Osteocyte (in vitro differentiated cells): ENCODE measurements at places on chromosomes 4 and X.

DNA sequence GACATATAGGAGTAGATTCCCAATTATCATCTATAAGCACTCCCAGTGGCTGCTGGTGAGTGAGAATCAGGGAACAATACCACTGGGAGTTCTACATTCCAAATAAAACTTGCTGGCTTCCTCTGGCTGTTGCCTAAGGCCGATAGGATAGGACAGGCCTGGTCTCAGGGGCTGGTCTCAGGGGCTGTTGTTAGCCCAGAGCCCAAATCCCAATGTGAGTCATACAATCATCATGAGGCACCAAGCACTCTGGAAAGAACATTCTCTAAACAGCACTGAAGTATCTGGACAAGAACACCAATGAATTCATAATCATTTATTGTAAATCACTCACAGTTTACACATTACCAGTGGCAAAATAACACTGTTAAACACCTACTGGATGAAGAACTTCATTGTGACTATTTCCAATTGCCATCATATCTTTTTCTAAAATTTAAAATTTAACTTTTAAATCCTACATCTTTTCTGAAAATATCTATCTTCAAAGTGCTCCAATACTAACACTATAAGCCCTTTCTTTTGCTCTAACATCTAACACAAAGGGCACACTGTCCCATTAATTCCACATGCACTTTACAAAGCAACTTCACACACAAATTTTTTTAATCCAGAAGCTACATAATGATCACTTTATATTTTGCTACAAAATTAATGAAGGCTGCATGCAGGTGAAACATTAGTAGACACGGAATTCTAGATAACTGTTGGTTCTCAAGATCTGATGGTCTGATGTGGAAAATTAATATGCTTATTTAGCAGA lies 67.6 kb upstream of the TMEM150C start:
- no peak for DNase-seq

DNA sequence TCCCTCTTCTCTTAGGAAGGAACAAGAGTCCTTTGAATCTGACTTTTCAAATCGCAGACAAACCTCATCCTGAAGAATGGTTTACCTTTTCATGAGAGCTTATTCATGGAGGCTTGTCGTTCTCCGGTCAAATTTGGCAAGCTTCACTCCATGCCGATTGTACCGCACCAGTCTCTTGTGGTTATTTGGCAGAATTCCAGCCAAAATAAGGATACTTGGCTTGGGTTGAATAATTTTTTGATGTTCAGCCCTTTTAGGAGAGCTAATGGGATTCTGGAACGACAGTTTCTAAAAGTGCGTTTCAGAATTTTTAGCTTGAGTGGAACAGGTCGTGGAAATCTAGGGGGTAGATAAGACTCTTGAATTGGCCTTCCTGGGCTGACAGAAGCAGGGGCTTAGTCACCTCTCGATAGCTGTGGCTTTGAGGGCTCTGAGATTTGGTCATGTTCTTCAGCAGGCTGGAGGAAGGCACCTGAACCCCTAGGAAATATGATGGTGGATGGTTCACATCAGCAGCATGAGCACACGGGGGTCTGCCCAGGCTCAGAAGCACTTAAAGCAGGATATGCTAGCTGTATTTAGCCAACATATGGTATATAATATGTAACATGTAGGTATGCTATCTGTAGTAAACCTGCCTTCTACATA lies 1.5 kb downstream of the KLHL2 start:
- DNase-seq, result no peak

DNA sequence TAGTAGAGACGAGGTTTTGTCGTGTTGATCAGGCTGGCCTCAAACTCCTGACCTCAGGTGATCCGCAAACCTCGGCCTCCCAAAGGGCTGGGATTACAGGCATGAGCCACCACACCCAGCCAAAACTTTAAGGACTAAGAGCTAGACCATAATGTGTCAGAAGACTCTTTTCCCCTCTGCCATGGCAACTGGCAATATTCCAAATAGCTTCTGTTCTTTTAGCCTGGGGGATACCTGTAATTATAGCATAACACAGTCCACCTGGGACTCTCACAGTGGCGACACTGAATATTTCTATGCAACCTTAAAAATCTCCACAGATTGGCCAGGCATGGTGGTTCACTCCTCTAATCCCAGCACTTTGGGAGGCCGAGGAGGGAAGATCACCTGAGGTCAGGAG lies 45.5 kb upstream of the RBM47 start:
- DNase-seq, result no peak

GRCh38 chrX:27740933-27741332 lies 66.9 kb upstream of the MAGEB10 start:
- DNase-seq, result no peak

DNA sequence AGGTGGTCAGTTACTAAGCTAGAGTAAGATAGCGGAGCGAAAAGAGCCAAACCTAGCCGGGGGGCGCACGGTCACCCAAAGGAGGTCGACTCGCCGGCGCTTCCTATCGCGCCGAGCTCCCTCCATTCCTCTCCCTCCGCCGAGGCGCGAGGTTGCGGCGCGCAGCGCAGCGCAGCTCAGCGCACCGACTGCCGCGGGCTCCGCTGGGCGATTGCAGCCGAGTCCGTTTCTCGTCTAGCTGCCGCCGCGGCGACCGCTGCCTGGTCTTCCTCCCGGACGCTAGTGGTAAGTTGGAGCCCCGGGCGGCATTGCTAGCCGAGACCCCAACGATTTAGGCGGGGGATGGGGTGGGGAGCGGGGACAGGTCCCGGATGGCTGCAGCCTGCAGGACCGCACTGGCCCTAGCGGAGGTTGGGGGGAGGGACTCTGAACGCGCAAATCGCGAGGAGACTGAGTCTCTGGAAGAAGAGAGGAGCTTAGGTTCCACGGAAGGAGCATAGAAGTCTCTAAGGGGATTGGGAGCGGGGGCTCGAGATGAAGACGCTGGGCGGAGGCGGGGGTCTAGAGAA lies 573 bp downstream of the HTR2C start:
- DNase-seq, result no peak

GRCh38 chr4:101418055-101418454 lies 70.7 kb upstream of the PPP3CA start:
- no peak for DNase-seq

- no peak for DNase-seq
These were observed 5.1 kb downstream of the BGN start for GRCh38 chrX:153499876-153500275.

DNA sequence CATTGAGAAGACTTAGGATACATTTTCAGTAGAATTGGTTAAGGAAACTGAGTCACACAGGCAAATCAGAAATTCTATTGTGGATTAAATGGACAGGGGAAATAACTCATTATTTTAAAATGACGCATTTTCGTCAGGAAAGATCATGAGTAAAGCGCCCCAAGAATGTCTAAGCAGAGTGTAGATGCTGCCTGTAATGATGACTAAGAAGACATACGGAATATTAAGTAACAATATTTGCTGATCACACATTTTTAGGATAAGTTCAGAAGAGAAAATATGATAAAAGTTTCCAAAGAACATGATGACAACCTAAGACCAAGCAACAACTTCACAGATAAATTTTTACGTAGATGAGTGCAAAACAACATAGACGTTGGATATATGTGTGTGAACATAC lies 596.3 kb upstream of the TENM3 start:
- no peak for DNase-seq

GRCh38 chr4:134490863-134491262 lies 289.3 kb upstream of the PABPC4L start:
- DNase-seq, result no peak

DNA sequence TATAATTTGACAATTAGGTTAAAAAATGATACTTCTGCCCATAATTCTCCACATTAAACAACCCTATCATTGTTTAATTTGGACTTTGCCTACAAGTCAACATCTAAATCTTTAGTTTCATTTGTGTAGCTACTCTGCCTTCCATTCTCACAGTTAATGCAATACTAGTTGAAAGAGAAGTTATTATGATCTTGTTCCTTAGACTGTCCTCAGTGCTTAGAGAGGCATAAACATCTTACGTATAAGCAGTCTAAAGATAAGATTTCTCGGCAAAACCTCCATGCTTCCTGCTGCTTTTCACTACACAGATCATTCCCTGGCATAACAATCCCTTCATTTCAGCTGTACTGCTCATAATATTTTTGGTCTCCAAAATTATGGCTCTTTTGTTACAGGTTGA lies 105.1 kb upstream of the CAMK2D start:
- no peak for DNase-seq

- no peak for DNase-seq
These were observed 7.6 kb upstream of the KLHL2 start for GRCh38 chr4:165199722-165200121.

DNA sequence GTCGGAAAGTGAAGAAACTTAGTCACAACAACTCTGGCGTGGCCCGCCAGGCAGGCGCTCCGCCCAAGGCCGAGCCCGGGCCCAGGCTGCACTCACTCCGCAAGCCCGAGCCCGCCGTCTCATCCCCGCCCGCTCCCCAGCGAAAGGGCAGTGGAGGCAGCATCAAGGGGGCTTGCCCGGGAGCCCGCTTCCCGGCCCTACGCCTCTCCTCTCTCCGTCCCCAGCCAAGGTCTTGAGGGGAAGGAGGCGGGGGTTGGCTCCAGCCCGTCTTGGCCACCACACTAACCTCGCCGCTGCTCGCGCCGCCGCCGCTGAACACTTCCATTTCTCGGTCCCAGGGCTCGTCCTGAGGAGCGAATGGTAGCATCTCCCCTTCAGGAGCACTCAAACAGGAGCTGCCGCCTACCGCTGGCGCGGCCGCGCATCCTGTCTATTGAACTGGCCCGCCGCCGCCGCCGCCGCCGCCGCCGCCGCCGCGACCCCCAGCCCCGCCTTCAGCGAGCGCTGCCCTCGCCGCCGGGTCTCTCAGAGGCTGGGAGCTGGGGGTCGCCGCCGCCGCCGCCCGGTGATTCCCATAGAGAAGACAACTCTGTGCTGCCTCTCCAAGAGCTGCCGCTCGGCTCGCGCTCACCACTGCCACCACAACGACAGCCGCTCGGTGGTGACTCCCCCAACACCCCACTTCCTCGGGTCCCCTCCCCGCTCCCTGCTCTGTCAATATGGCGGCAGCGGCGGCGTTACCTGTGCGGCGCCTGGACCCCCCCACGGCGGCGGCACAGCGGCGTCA lies at the start of gene RPS6KA6:
RPS6KA6 (minus strand) TSS at position 667 of the 787 bp plus-strand sequence; CDS start at position 367, 300 bp downstream.
- DNase-seq, result peak; percentile 84

DNA sequence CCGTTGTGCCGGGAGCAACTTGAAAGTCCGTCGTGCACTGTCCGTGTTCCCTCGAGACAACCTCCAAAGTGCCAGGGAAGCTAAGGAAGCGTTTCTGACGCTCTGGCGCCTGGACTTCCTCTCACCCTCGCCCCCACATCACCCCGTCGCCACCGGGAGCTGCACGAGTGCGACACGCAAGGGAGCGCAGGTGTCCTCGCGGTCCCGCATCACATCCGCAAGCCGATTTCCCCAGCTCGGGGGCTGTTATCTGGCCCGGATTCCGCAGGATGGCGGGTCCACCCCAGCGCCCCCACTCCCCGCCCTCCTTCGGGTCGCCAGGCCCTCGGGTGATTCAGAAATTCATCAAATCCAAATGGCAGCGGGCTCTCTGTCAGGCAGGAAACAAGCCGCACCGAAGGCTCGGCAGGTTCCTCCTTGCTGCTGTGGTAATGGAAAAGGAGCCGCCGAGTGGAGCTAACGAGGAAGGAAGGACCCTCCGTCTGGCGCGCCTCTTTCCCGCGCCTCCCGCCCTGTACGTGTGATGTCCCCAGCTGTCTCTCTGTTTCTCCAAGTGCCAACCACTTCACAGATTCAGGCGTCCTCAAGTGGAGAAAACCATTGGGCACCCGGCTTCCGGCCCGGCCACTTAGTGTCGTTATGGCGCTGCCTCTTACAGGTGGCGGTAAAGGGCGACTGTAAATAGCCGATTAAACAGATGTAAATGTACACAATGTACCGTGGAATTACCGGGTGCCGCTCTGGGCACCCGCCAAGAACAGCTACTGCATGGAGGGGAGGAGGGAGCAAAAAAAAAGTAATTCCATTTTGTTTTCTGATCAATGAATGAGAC lies 921 bp upstream of the SETD7 start:
- DNase-seq, result peak; percentile 86

GRCh38 chr4:85953651-85954018 lies 406.2 kb downstream of the MAPK10 start:
- no peak for DNase-seq

DNA sequence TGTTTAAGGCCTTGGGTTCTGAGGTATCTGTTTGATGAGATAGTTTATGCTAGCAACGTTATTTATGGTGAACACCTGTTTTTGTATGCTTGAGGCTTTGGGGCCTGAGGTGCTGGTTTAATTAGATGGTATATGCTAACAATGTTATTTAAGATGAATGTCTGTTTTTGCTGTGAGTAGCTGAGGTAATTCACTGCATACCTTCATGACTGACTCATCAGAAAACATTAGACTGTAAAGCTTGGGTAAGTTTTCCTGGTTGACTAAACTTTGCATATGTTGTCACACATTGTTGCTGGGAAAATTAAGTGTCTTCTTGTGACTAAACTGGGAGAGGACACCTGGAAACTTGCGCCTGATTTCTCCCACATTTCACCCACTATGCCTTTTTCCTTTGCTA lies 1026.6 kb downstream of the RAPGEF2 start:
- no peak for DNase-seq

GRCh38 chr4:8336412-8337075 lies 67.0 kb downstream of the HTRA3 start:
- no peak for DNase-seq

- no peak for DNase-seq
These were observed 129.5 kb downstream of the KCNIP4 start for GRCh38 chr4:21819086-21819485.

DNA sequence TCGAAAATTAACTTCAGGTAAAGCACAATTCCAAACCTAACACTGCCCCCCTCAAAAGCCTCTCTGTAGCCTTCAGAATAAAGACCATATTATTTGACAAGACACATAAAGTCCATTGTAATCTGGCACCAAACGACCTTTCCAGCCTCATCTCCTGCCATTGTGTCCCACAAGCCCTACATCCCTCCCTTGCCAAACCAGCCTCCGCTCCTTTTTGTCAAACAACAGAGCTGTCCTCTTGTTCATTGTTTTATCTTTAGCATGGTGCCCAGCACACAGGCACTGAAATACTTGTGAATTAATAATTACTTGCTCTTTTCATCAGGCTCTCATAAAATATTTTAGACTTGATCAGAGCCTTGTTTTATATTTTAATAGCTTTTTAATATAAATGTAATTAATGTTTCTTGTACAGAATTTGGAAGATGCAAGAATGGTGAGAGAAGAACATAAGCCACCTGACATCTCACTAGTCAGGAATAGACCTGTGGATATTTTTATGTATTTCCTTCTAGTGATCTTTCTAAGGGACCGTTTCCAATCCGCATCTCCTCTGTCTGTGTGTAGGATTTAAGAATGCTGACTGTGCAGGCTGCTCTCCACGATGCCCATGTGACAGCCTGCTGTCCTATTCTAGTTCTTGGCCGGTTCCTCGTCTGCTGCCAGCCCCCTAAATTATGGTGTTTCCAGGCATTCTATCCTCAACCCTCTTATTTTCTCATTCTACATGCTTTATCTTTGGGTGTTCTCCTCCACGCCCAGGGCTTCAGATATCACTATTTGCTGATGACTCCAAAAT lies 3.0 kb upstream of the IRF2 start:
- DNase-seq, result no peak

- DNase-seq, result no peak
These were observed 128.0 kb downstream of the ANAPC4 start for GRCh38 chr4:25504932-25505636.
